ENCODE measurements at places on chromosomes 11 and 22.

- DNase-seq, result peak; percentile 54
Measured at GRCh38 chr22:38272373-38273134, at the start of gene TMEM184B. Gene TMEM184B, minus strand, starts transcription at chr22:38273010. Its CDS starts 25,049 bp downstream, at chr22:38247961.

DNA sequence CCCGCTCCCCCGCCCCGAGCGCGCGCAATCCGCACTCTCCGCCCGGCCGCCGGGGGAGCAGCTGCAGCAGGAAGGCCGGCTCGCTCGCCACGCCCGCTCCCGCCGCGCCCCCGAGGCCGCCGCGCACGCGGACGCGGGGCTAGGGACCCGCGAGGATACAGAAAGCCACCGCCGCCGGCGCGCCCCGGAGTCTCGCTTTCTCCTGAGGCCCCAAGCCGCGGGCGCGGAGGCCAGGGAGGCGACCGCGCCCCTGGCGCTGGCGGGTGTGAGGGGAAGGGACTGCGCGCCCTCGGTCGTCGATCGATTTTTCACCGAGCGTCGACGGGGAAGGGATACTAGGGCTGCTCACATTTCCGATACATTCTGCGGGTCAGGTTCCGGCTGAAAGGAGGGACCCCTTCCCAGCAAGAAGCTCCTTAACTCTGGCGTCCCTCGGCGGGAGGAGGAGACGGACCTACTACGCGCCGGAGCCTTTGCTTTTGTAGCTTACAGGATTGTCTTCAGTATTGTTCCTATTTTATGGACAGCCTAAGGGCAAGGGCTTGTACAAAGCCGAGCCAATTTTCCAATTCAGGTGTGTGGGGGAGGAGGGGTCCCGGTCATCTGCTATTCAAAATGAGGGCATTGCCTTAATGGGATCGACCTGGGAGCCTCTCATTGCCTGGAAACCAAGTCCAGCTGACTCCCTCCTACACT is 416 bp upstream of the GAB2 start:
- peak; percentile 48 for DNase-seq

- no peak for DNase-seq
Measured at GRCh38 chr11:69694781-69695180, 9.0 kb downstream of the FGF19 start.

GRCh38 chr11:31966846-31967245 is 124.0 kb upstream of the RCN1 start:
- DNase-seq, result no peak

DNA sequence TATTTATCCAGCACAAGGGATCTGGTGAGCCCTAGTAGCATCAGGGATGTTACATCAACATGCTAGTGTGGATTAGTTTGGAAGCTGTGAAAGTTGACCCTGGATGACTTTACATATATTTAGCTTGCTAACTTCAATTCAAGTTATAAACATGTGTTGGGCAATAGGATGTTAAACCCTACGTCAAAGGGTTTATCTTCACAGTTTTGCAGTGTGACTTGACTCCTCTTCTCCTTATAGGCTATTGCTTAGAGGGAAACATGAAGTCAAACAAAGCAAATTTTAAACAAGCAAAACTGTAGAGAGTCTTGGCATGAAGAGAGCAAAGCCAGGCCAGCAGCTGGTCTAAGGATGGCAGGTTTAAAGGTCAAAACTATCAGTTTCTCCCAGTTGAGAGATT is 11.3 kb upstream of the CTSC start:
- no peak for DNase-seq

- no peak for DNase-seq
Measured at GRCh38 chr22:17920145-17920605, 104.2 kb downstream of the MICAL3 start.

- DNase-seq, result no peak
Measured at GRCh38 chr11:72621008-72621610, 53.1 kb downstream of the PDE2A start.

- DNase-seq, result no peak
Measured at GRCh38 chr11:6298605-6299004, 21.7 kb downstream of the CAVIN3 start.

- no peak for DNase-seq
Measured at GRCh38 chr11:10779086-10779485, 28.0 kb downstream of the CTR9 start.

- no peak for DNase-seq
Measured at GRCh38 chr22:35633520-35633919, 14.7 kb upstream of the APOL6 start.

- no peak for DNase-seq
Measured at GRCh38 chr11:112374486-112375140, 114.0 kb upstream of the PLET1 start.

- DNase-seq, result no peak
Measured at GRCh38 chr11:76266286-76267100, 60.2 kb upstream of the WNT11 start.

DNA sequence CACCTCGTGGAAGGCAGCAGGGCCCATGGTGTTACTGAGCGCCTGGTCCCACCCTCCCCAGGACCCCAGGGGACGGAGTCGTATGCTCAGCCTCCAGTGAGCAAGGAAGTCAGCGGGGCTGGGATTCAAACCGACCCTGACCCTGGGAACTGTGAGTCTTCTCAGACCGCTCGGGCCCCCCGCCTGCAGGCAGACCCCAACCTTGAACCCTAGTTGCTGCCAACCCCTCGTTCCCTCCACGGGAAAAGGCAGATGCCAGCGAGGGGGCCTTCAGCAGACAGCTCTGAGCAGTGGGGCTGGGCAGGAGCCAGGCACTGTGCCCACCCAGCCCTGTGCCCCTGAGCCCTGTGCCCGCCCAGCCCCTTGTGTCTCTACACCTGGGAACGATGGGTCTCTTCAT is 6.4 kb downstream of the SLC16A8 start:
- no peak for DNase-seq

GRCh38 chr11:69667619-69668604 is 7.2 kb downstream of the LTO1 start:
- no peak for DNase-seq

- DNase-seq, result no peak
Measured at GRCh38 chr22:32410459-32410858, 1.6 kb downstream of the RTCB start.

DNA sequence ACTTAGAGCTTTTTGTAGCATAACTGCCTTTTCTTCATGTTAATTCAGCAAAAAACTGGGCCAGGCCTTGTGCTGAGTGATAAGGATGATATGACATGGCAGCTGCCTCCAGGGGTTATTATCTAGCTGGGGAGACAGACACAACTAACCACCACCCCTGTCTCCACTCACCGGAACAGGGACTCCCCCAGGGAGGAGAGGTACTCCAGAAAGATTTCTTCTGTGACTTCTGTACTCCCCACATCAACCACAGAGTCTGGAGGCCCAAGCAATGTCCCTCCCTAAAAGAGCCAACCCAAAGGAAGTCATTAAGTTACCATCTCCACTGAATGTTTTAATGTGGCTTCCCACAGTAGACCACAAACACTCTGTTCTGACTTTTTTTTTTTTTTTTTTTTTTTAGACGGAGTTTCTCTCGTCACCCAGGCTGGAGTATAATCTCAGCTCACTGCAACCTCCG is 14.3 kb upstream of the PMM1 start:
- no peak for DNase-seq

DNA sequence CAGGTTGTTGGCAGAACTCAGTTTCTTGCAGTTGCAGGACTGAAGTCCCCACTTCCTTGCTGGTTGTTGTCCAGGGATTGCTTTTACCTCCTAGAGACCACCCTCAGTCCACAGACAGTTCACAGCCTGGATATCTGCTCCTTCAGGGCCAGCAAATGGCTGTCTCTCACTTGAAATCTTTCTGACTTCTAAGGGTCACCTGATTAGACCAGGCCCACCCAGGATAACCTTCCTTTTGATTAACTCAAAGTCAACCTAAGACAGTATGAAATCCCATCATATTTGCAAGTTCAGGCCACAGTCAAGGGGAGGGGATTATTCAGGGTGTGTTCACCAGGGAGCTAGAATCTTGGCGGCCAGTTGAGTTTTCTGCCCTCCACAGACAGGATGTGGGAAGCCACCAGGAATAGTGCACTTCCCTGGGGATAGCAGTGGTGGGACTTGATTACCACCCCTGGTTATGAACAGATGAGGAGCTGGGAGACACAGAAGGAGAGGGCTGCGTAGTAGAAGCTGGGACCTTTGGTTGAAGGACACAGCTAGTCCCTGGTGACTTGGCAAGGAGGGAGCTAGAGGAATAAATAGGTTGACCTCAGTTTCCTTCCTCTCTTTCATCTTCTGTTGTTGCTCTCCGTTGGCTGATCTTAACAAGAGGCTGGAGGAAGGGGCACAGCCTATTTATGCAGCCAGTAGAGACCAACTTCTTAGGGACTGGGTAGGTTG is 33.4 kb downstream of the MIAT start:
- no peak for DNase-seq

DNA sequence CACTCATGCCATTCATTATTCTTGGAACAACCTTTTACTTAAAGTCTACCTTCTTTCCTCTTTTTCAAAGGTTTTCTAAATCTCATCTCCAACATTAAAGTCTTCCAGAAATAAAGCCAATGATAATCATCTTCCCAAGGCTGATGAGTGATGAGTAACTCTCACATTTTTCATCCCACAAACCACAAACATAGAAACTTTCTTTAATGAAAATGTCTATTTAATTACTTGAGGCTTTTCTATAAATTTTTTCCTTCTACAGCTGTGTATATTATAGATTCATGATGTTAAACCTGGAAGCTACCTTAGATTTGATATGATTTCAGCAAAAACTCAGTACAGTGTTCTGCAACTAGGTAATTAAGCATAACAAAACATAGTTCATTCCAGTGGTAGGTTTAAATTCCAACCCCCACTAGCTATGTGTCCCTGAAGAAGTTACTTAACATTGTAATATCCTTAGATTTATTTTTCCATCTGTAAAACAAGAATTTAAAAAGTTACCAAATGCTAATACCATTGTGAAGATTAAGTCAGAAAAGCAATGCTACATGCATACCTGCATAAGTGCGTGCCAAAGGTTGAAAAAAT is 845.4 kb downstream of the KCNA4 start:
- DNase-seq, result no peak

- no peak for DNase-seq
Measured at GRCh38 chr22:30578481-30578880, 4.0 kb upstream of the GAL3ST1 start.

GRCh38 chr11:77470971-77471370 is 2.9 kb downstream of the PAK1 start:
- DNase-seq, result no peak

GRCh38 chr11:7511401-7511800 is 2.4 kb upstream of the PPFIBP2 start:
- no peak for DNase-seq

DNA sequence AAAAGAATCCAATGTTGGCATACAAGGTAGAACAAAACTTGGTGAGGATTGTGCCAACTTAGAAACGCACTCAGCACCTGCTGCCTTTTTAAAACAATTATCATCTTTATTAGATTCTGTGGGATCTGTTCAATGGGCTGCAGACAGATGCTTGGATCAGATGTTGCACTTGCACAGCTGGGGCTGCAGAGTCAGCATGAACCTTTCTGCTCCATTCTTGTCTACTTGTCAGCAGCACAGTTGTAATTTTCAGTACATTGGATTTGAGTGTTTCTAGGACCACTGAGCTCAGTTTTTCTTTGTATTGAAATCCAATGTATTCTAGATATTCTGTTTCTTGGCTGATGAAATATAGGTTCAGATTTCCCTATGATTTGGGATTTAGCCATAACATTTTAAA is 164.5 kb downstream of the LUZP2 start:
- DNase-seq, result no peak

DNA sequence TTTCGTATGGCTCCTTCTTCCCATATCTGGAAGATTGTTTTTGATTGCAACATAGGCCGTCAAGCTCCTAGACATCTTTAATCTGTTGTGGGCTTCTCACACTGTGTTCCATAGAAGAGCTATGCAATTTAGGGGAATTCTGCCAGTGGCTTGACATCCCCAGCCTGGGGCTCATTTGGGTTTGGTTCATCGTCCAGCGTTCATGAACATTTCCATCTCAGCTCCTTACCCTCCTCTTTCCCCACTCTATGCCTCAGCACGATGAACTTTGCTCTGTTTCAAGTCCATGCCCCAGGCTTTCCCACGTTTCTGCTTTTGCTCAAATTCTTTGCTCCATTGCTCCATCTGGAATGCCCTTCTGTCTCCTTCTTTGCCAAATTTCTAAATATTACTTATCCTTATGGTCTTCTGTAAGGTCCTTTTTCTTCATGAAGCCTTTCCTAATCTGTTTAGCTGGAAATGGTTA is 26.1 kb upstream of the CLMP start:
- DNase-seq, result no peak

DNA sequence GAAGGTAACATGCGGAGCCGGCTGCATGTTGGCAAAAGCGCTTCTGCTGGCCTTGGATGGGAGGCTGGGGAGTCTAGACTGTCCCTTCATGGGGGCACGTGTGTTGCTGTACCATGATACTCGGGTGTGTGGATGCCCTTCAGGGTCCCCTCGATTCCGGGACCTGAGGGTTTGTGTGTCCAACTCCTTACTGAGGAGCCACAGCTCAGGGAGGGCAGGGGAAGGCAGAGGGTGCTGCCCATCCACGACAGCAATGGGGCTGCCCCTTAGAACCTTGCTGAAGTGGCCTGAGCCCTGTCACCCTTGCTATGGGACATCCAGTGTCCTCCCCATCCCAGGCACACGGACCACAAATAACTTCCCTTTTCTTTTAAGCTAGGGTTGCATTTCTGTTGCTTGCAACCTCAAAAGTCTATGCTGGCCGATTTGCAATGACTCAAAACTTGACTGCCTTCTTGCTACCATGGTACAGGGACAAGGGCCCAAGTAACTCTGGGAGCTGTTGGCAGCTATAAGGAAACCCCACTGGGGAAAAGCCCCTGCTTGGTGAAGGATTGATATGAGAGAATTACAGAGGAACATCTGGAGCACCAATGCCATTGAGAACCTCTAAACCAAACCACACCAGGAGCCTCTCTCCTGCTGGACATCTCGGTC is 43.8 kb downstream of the RTL6 start:
- DNase-seq, result no peak

DNA sequence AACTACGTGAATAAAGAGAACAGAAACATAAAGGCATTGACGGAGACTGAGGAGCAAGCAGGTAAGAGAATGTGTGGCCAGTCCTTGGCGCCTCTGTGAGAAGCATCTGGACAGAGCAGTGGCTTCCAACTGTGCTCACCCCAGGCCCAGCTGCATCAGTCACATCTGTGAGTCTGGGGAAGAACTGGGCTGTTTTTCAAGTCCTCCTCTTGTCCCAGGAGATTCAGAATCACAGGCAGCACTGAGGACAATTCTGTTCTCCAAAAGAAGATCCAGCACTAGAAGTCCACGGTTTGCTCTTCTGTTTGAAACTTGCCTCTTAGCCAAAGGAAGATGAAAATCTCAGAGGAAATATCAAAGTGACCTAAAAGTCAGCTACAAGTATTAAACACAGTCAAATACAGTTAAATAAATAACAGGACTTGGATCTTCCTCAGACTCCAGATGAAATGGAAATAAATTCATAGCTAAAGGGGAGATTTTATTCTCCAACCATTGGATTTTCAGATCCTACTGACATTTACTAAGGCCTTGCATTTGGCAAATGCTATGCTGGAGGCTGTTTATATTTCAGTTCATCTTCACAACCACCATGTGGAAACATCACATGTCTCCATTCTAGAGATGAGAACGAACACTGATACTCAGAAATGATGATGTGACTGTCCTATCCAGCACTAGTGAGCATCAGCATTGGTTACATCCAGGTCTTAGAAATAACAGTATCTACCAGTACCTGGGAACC is 14.1 kb downstream of the FAM181B start:
- no peak for DNase-seq

DNA sequence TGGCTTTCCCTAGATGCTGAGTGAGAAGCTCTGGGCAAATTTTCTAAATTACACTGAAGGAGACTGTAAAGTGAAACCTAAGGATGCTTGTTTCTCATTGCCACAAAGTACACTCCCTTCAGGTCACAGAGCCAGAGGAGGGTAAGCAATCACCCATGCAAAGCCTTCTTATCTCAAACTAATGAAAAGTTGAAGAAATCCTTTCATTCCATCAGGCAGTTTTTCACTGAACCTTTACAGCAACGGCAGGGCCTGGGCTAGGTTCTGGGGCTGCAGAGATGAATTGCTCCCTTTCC is 106.2 kb downstream of the RASSF10 start:
- no peak for DNase-seq
